ENCODE measurements at places on chromosomes 11 and 22.

DNA sequence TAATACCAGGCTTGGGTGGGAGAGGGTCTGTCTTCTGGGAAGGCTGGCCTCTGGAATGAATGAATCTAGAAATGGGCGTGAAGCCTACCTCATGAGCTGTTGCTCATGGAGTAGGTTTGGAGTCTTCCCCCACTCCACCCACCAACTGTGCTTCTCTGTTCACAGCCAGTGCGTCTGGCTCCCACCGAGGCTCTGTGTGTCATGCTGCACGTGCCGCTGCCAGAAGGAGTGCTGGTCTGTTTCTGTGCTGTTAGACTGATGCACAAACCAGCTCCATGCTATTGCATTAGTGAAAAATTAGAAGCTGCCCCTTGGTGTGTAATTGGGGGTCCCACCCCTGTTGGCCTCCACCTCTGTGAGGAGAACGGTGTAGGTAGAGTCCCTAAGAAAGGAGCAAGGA lies 132.3 kb upstream of the PARVA start:
- no peak for DNase-seq

DNA sequence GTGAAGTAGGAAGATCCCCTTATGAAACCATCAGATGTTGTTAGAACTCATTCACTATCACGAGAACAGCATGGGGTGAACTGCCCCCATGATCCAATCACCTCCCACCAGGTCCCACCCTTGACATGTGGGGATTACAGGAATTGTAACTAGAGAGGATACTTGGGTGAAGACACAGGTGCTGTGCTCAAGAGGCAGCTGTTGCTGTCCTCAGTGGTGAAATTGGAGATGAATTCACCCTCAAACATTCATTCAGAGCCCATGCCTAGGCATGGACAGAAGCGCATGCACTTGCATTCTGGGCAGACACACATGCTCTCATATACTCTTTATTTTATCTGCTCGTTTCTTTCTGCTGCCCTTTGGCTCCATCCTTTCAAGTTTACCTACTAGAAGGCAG lies 385.0 kb downstream of the INSC start:
- DNase-seq: no peak

DNA sequence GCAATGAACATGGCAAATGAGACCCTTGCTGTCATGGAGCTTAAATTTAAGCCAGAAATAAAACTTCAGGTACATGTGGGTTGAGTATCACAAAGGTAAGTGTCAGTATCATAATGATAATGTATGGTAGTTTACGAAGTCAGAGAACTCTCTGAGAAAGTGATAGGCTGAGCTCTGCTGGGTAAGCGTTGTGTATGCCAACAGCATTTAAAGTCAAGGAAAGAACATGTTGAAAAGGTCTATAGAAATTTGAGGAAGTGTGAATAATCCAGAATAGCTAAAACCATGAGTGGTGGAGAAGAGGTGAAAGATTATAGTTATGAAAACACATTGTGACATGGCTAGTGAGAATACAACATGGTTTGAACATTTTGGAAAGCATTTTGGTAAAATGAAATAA lies 17.4 kb upstream of the CTSC start:
- no peak for DNase-seq

DNA sequence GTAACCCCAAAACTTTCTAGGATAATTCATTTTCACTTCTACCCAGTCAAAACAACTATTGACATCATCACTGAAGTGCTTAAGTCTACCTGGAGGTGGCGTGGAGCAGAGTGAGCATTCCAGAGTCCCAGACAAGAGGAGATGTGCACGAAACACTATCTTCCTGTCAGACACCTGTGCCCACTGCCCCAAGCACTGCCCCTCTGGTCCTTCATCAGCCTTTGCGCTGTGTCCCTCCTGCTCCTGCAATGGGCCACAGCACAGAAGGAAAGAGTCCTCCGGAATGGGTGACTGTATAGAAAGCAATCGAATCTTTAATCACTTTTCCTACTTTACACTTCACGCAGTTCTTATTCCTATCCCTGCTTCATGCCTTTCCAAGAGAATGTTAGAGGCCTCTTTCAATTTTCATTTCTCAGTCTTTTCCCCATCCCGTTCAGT lies 512 bp upstream of the GRIA4 start:
- no peak for DNase-seq

DNA sequence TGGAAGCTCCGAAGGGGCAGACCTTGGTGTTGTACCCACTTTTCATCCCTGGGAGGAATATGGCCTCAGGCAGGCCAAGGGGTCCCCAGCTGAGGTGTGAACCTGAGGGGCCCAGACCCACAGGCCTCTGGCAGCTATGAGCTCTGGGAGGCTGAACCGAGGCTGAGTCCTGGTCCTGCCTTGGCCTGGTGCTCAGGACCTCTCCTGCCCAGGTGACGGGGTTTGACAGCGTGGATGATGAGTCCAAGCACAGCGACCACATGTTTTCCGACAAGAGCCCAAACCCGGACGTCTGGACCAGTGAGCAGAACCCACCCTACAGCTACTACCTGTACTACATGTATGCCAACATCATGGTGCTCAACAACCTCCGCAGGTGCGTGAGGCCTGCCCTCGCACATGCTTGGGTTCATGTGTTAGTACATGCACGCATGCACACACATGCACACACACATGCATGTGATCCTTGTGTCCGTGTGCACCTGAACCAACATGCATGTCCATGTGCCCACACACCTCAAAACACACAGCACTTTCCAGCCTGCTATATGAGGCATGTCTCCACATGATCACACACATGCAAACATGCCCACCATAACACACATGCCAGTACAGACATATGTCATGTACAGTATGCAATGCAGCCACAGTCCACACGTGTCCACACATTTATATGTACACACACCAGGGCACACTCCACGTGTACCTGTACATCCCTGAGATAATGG lies 40.9 kb downstream of the RNF141 start:
- no peak for DNase-seq

GRCh38 chr11:15059132-15059915 lies 14.1 kb upstream of the CALCB start:
- no peak for DNase-seq

Data from tibial artery (tissue), 4 donors.